NCI-H510A treated with DMSO at 0.1 percent for 48 hours (cell line): ENCODE measurements at places on chromosomes 6 and 20.

- no peak for DNase-seq
These were observed 27.0 kb downstream of the EDEM2 start for GRCh38 chr20:35120012-35120701.

DNA sequence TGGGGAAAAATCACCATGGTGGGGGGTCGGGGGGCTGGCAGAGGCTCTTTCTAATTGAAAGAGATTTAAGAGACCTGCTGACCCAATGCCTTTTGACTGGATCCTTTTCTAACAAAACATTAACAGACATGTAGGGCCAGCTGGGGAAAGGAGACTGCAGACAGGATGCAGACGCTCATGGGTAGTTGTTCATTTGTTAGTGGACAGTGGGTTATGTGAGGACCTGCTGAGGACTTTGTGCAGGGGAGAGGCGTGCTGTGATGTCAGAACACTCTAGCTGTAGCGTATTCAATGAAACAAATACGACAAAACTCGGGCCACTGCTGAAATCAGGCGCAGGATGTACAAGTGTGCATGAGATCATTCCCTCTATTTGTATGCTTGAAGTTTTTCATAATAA, 1.2 kb downstream of the IP6K3 start:
- peak; percentile 49 for DNase-seq

DNA sequence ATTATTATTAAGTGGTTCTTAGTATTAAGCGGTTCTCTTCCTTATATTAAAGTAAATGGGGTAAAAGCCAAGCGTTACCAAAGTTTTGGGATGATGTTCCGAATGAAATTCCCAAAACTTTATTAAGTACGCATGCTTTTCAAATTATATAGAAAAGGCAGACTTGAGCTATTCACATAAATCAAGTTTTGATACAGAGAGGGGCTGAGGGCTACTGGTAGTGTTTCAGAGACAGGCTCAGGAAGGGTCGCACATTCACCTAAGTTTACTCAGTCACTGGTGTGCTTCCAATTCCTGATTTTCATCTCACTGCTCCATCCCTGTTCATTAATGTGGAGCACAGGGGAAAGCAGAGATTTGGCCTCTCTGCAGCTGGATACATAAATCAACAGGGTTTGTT, 652.2 kb downstream of the QKI start:
- DNase-seq = no peak

- DNase-seq = no peak
These were observed 30.1 kb downstream of the RAMACL start for GRCh38 chr6:166556336-166556735.

GRCh38 chr6:37495244-37495934, 4.3 kb downstream of the CCDC167 start:
- DNase-seq = peak; percentile 75

DNA sequence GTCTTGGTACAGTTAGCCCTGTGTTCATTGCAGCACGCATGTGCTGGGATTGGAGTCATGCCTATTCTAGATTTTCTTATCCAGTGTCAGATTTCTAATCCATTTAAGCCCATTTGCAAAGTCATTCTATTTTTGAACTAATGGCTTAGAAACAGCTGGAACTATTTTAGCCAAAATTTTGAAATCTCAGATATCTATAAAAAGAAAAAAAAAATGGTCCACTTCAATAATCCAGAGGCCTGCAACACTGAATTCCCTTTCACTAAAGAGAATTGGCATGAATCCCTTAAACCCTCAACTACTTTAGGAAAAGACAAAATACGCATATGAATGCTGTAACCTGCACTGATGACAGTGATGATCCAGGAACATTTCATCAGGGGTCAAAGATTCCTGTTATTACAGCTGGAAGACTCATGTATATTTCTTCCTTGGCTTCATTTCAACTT, 1.5 kb downstream of the COL21A1 start:
- DNase-seq = no peak

- no peak for DNase-seq
These were observed 120.1 kb upstream of the RIMS1 start for GRCh38 chr6:71766146-71766760.

DNA sequence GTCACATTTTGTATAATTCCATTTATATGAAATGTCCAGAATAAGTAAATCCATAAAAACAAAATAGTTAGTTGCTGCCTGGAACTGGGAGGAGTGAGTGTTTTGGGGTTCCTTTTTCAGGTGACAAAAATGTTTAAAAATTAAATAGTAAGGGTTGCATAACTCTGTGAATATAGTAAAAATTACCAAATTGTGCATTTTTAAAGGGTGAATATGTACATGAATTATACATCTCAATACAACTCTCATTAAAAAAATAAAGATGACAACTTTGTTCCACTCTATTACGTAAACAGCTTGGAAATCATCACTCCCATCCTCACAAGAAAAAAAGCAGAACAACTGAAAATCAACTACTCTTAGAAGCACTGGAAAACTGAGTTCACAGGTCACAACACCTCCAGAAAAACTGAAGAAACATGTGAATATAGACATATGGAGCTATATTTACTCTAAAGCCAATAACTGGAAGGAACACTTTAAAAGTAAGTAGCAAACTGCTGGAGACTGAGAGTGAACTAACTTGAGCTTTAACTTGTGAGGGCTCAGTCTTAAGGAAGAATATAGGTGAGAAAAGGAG, 40.0 kb downstream of the RANBP9 start:
- no peak for DNase-seq

GRCh38 chr6:39524007-39524406, 201.2 kb downstream of the KIF6 start:
- no peak for DNase-seq

DNA sequence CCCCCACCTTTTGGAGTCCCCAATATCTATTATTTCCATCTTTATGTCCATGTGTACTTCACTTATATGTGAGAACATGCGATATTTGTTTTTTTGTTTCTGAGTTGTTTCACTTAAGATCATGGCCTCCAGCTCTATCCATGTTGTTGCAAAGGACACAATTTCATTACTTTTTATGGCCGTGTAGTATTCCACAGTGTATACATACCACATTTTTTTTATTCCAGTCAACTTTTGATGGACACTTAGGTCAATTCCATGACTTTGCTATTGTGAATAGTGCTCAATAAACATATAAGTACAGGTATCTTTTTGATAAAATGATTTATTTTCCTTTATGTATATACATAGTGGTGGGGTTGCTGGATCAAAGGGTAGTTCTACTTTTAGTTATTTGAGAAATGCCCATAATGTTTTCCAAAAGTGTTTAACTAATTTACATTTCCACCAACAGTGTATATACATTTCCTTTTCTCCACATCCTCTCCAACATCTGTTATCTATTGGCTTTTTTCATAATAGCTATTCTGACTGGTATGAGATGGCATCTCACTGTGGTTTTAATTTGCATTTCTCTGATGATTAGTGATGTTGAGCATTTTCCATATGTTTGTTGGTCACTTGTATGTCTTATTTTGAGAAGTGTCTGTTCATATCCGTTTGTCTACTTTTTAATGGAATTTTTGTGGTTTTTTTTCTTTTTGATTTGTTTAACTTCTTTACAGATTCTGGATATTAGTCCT, 34.0 kb upstream of the COL10A1 start:
- no peak for DNase-seq

DNA sequence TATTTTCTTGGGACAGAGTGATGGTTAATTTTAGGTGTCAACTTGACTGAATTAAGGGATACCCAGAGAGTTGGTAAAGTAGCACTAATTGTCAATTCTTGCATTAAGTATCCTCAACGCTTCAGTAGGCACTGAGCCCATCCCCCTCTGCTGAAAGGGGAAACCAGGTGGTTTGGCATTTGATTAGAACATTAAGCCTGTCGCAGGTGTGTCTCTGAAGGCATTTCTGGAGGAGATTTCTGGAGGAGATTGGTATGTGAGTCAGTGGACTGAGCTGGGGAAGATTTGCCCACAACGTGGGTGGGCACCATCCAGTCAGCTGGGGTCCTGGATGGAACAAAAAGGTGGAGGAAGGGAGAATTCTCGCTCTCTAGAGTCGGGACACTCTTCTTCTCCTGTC, 119.8 kb downstream of the RFX6 start:
- DNase-seq = no peak

DNA sequence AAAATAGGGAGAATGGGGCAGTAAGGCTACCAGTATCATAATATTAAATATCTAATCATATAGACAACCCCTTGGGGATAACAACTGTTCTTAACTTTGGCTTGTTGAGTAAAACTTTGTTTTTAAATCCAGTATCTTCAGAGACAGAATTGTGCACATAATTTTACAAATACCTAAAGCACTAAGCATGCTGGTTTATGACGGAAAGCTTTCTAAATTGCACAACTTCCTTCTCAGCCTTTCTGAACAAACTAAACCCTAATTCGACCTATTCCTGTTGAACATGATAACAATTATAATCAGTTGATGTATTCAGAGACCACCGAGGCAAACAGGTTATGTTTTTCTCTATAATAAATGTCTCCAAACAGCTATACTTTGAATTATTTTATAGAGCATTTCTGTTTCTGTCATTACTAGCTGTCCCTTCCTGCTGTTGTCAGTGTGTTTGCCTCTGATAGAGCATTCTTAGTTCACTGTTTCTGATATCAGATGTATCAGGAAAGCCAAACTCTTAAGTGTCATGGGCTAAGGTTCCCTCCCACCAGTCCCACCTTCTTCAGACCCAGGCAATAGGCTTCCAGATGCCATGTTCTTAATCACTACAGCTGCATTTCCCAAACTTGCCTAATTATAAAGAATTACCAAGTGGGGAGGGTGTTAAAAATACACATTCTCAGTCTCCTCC, 8.7 kb downstream of the ZHX3 start:
- DNase-seq = no peak

GRCh38 chr6:72552938-72553337, 68.9 kb upstream of the KCNQ5 start:
- DNase-seq = peak; percentile 19

GRCh38 chr6:105626295-105627158, 223.6 kb upstream of the PREP start:
- no peak for DNase-seq

DNA sequence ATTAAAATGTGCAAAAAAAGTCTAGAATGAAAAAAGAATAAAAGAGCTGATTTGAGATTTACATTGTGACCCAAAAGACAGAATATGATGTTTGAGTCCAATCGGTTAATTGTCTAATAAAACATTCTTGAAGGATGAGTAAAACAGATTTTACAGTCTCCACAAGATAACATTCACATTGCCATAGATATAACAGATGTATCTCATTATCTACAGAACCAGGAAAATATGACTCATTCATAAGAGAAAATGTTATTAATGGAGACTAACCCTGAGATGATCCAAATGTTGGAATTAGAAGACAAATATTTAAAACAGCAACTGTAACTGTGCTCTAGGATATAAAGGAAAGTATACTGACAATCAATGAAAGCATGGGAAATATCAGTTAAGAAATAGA, 141.7 kb downstream of the RFX6 start:
- no peak for DNase-seq
